ENCODE measurements at places on chromosomes 6 and 20.

DNA sequence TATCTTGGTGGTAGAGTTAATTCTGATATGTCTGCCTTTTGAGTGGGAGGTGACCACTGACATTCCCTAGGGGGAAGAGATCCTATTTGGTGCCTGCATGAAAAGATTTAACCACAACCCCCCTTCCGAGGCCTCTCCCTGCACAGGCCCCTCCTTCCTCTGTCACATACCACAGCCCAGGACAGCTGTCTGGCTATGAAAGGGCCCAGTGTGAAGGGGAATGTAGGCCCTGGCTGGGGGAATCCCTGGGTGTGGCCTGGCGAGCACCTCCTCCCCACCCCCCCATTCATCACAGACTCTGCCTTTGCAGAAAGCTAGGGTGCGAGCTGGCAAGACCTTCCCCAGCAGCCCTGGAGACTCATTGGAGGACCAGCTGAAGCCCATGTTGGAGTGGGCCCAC is 27.4 kb upstream of the MAPRE1 start:
- no peak for DNase-seq

DNA sequence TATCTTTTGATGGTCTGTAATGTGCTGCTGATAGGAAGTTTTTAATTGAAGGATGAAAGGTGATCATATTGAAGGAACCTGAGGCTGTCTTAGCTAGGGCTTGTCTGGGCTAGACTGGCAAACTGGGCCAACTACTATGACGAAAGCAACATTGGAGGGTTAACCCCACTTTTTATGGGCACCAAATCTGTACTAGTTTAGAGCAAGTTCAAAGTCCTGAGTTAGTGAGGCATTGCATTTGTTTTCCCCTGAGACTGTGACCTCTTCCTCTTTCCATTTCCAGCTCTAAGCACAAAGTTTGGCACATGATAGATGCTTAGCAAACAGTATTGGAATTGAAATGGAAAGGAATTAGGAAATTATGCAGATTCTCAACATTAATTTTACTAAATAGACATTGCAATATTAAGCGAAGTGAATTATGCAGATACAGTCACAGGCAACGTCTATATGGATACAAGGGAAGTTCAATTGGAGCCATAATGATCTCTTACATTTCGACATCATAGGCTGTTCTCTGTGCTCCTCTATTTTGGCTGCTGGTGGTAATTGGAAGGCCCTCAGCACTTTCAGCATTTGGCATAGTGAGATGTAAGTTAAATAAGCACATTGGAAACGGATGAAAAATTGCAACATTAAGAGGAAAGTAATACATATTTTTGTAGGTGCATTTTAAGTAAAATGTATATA is 22.2 kb downstream of the CEP57L1 start:
- DNase-seq, result no peak

DNA sequence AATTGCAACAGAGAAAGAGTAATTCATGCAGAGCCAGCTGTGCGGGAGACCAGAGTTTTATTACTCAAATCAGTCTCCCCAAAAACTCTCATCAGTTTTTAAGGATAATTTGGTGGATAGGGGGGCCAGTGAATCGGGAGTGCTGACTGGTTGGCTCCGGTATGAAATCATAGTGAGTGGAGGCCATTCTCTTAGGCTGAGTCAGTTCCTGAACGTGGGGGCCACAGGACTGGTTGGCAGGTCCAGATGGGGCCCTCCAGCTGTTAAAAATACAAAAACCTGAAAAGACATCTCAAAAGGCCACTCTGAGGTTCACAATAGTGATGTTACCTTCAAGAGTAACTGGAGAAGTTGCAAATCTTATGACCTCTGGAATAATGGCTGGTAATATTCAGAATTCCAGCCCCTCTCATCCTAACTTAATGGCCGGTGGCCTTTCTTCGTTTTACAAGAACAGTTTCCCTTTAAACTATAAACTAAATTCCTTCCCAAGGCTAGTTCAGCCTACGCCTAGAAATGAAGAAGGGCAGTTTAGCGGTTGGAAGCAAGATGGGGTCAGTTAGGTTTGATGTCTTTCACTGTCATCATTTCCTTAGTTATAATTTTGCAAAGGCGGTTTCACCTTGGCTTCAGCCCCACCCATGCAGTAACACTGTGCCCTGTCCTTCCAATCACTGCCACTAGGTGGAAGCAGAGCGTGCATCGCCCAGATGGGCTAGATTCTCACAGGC is 6.8 kb upstream of the MICA start:
- DNase-seq, result no peak

- no peak for DNase-seq
These were observed 54.5 kb downstream of the RNGTT start for GRCh38 chr6:88908598-88909548.

DNA sequence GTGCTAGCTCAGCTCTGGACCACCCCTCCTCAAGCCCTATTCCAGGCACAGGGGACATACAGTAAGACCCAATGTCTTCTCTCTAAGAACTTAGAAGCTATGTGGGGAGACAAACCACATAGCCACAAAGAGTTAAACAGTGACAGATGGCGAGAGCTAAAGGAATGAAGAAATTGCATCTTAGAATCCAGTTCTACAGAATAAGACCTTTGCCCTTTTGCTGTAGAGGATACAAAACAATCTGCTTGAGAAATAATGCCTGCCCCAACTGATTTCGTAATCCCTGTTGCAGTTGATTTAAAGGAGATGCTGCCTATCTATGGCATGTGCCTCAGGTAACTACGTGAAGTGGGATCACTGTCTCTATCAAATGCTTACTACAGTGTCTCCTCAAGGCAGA is 31.2 kb downstream of the TNFRSF21 start:
- no peak for DNase-seq

GRCh38 chr20:59392736-59393135 is 92.3 kb downstream of the EDN3 start:
- no peak for DNase-seq

DNA sequence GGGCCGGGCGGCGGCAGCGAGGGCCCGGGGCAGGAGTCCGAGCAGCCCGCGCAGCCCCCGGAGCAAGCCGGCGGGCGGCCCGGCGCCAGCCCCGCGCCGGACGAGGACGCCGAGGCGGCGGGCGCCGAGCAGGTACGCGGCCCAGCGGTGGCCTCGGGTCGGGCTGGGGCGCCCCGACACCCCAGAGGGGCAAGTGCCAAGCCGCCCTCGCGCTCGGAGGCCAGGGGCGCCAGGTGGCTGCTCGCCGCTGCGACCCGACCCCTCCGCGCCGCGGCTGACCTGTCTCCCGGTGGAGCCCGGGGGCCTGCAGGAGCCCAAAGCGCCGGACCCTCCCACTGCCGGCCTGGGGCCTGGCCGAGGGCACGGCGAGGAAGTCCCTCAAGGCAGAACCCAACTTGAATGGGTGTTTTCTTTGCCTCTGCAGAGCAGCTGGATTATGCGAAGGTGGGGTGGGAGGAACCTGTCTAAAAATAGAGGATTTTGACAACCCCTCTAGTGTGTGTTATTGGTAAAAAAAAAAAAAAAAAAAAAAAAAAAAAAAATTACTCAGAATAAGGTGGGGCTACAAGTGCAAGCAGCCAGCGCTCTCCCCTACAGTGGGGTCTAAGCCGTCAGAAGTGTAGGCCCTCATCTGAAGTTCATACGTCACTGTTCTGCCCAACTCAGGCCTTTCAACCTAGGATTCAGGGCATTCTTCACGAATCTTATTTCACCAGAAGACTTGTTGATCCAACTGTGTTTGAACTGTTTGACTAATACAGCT is 609 bp downstream of the OGFRL1 start:
- DNase-seq, result no peak

DNA sequence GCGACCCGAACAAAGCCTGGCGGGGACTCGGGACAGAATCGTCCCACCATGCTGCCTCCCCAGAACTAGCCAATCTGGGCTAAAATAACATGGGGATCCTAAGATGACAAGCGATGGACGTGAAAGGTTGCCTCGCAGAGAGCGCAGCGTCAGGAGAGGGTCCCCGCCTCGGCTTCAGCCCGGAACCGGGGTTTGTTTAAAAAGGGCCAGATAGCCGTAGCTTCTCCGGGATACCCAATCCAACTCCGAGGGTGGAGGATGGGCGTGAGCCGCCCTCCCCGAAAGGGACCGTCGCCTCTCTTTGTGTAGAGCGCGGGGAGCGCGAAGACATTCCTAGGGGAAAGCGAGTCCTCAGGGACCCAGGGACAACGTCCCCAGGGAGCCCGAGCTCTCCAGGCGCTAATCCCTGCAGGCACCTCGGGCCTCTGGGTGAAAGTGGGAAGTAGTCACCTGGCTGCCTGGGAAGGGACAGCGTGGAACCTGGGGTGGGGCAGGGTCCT is 643 bp downstream of the CD24 start:
- DNase-seq, result no peak

DNA sequence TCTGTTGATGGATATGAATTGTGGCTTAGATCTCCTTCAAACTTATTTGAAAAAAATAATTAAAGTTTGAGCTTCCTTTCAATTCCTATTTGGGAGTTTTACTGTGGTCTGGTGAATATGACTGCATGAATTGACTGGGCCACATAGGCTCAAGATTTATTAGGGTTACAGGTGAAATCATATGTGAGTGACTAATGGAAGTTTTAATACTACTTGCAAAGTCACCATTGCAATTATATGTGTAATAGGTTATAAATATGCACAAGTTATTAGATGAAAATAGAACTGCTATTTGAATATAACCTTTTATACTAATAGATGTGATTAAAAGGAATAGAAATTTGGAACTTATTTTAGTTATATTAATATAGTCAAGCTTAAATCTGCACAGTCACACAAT is 712.1 kb upstream of the MMS22L start:
- DNase-seq, result no peak

Data from cerebellar nuclear complex (tissue), 1 donor.